ENCODE measurements at places on chromosomes 3 and 15.

GRCh38 chr15:39451871-39452270 lies 129.0 kb upstream of the THBS1 start:
- no peaks in the 10 kb centered on the region for H3K27me3 ChIP-seq
- H3K4me3 ChIP-seq = no peak overlapping the region
- no peaks in the 10 kb centered on the region for H3K36me3 ChIP-seq
- peaks cover 18% of the 10 kb centered on the region for H3K4me1 ChIP-seq
- no peak for DNase-seq
- H3K27ac ChIP-seq = no peak overlapping the region

DNA sequence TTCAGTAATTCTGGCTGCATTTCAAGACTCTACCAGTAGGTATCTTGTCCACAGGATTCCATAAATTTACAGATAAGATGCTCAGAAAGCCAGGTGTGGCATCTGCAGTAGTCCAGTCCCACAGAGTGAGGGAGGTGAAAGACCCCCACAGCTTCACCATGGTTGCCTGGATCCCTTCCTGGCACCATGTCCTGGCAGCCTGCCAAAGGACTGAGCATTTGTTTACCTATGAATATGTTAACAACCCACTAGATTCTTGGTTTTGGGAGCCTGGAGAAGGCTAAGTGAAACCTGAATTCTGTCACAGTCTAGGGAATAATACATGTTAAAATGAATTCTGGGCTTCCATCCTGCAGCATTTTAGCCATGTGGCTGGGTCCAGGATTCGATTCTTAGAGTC lies 14.9 kb downstream of the CHST2 start:
- H3K4me1 ChIP-seq = peaks cover 32% of the 10 kb centered on the region
- H3K36me3 ChIP-seq = no peaks in the 10 kb centered on the region
- no peaks in the 10 kb centered on the region for H3K27me3 ChIP-seq
- no peak overlapping the region for H3K27ac ChIP-seq

DNA sequence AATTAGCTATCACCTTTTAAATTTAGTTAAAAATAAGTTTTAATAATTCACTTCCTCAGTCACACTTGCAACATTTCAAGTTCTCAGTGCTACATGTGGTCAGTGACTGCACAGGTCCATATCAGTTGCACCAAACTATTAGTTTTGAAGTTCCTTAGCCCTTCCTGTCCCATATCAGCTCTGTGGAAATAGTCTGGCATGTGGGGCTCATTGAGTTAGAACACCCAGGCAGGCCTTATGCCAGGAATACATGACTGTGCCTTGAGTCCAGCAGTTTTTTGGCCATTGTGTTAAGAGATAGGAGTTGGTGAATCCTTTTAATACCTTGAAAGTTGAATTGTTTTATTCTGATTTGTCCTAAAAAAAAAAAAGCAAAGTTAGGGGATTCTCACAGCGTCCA lies 153.7 kb upstream of the BFSP2 start:
- no peak overlapping the region for H3K4me3 ChIP-seq
- no peaks in the 10 kb centered on the region for H3K4me1 ChIP-seq
- DNase-seq = no peak
- no peak overlapping the region for H3K27ac ChIP-seq
- no peaks in the 10 kb centered on the region for H3K36me3 ChIP-seq

DNA sequence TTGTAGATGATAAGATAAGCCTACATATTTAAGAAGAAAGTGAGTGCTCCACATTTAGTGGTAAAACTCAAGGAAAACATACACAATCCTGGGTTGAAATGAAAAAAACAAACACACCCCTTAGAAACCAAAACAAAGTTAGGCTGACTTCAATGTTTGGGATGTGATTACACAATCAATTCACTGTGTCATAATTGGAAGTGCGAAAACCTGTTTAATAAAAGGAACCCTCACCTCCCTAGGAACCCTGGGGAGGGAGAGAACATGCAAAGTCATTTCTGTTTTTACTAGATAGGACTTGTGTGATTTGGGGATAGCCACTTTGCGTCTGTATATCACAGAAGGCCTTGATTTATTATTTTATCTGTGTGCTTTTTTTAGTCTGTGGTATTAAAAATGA lies 275.0 kb downstream of the NFKBIZ start:
- H3K4me3 ChIP-seq = no peak overlapping the region
- no peaks in the 10 kb centered on the region for H3K36me3 ChIP-seq
- peaks cover 11% of the 10 kb centered on the region for H3K4me1 ChIP-seq
- DNase-seq = peak; percentile 35
- no peak overlapping the region for H3K27ac ChIP-seq
- no peaks in the 10 kb centered on the region for H3K27me3 ChIP-seq

DNA sequence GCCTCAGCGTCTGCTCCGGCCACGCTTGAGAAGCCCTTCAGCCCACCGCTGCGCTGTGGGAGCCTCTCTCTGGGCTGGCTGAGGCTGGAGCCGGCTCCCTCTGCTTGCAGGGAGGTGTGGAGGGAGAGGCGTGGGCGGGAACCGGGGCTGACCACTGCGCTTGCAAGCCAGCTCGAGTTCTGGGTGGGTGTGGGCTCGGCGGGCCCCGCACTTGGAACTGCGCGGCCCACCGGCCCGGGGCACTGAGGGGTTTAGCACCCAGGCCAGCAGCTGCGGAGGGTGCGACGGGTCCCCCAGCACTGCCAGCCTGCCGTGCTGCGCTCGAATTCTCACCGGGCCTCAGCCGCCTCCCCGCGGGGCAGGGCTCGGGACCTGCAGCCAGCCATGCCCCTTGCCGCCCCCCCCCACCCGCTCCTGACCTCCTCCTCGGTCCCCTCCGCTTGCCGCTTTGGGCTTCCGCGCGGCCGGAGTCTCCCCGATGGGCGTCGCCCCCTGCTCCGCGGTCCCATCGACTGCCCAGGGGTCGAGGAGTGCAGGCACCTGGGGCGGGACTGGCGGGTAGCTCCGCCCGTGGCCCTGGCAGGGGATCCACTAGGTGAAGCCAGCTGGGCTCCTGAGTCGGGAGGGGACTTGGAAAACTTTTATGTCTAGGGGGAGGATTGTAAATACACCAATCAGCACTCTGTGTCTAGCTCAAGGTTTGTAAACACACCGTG lies 106.7 kb downstream of the RAP2B start:
- no peaks in the 10 kb centered on the region for H3K36me3 ChIP-seq
- H3K4me1 ChIP-seq = no peaks in the 10 kb centered on the region
- no peak overlapping the region for H3K4me3 ChIP-seq
- DNase-seq = no peak
- H3K27me3 ChIP-seq = no peaks in the 10 kb centered on the region

GRCh38 chr3:124033360-124034015 lies 41.6 kb upstream of the ROPN1 start:
- no peak within 1 kb of the TSS for H3K27ac ChIP-seq
- H3K27me3 ChIP-seq = peaks cover 81% of the 10 kb centered on the region
- H3K4me3 ChIP-seq = no peak within 1 kb of the TSS
- no peaks in the 10 kb centered on the region for H3K36me3 ChIP-seq

- no peaks in the 10 kb centered on the region for H3K4me1 ChIP-seq
- no peaks in the 10 kb centered on the region for H3K27me3 ChIP-seq
- H3K27ac ChIP-seq = no peak overlapping the region
- no peak overlapping the region for H3K4me3 ChIP-seq
Measured at GRCh38 chr3:160612386-160613075, 47.2 kb upstream of the KPNA4 start.

DNA sequence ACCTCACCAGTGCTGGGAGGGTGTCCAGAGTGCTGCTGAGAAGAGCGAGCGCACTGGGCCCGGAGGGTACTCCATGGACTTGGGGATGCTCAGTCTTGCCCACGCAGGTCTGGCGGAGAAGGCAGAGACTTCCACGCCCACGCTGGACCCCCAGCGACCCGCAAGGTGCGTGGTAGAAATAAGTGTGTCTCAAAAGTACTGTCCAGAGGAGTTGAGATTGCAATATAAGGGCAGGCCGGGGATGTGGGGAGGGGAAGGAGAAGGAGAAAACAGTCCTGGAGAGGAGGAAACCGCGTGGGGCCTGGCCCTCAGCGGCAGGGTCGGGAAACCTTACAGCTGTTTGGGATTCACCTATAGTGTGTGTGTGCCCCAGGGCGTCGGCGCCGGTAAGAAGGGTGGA lies 38.9 kb downstream of the NR2F2 start:
- no peaks in the 10 kb centered on the region for H3K36me3 ChIP-seq
- H3K27ac ChIP-seq = no peak overlapping the region
- DNase-seq = no peak

GRCh38 chr3:71906976-71907375 lies 122.0 kb upstream of the PROK2 start:
- peaks cover 69% of the 10 kb centered on the region for H3K27me3 ChIP-seq
- H3K4me1 ChIP-seq = peaks cover 45% of the 10 kb centered on the region
- no peak overlapping the region for H3K27ac ChIP-seq
- peak; percentile 34 for DNase-seq

- no peaks in the 10 kb centered on the region for H3K27me3 ChIP-seq
- H3K4me3 ChIP-seq = peak overlapping the region; percentile 69
- H3K36me3 ChIP-seq = no peaks in the 10 kb centered on the region
Measured at GRCh38 chr15:25862472-25863110, 536 bp downstream of the ATP10A start.

DNA sequence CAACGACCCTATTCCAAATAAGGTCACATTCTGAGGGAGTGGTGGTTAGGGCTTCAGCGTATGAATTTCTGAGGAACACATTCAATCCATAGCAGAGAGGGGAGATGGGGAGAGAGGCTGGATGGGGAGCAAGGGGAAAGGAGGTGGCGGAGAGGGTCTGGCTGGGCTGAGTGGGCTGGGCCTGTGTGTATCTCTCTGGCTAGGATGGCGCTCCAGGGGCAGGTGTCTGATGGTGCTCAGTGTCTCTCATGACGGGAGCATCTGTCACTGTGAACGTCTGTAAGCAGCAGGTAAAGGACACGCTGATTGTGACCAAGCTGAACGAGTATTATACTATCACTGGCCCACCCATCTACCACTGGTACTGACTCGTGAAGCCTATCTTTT lies 159.6 kb downstream of the XXYLT1 start:
- H3K4me3 ChIP-seq = no peak overlapping the region
- H3K4me1 ChIP-seq = peaks cover 23% of the 10 kb centered on the region
- peak overlapping the region; percentile 77 for H3K27ac ChIP-seq
- DNase-seq = no peak
- H3K36me3 ChIP-seq = no peaks in the 10 kb centered on the region
- no peaks in the 10 kb centered on the region for H3K27me3 ChIP-seq

- no peak for DNase-seq
- H3K4me3 ChIP-seq = no peak overlapping the region
- no peaks in the 10 kb centered on the region for H3K4me1 ChIP-seq
- H3K27me3 ChIP-seq = no peaks in the 10 kb centered on the region
- peaks cover 99% of the 10 kb centered on the region for H3K36me3 ChIP-seq
- no peak overlapping the region for H3K27ac ChIP-seq
Measured at GRCh38 chr15:90481023-90481422, 48.7 kb upstream of the CRTC3 start.

- H3K4me1 ChIP-seq = no peaks in the 10 kb centered on the region
- H3K36me3 ChIP-seq = no peaks in the 10 kb centered on the region
- peak; percentile 36 for DNase-seq
- no peak overlapping the region for H3K27ac ChIP-seq
Measured at GRCh38 chr15:20340931-20341661, 200.5 kb downstream of the GOLGA6L6 start.

GRCh38 chr3:71402911-71403310 lies 180.6 kb downstream of the FOXP1 start:
- peaks cover 16% of the 10 kb centered on the region for H3K4me1 ChIP-seq
- no peak for DNase-seq
- no peak overlapping the region for H3K4me3 ChIP-seq
- H3K36me3 ChIP-seq = no peaks in the 10 kb centered on the region
- H3K27me3 ChIP-seq = no peaks in the 10 kb centered on the region

- no peak overlapping the region for H3K4me3 ChIP-seq
- DNase-seq = no peak
- H3K4me1 ChIP-seq = no peaks in the 10 kb centered on the region
- H3K27ac ChIP-seq = no peak overlapping the region
- H3K27me3 ChIP-seq = no peaks in the 10 kb centered on the region
- peaks cover 9% of the 10 kb centered on the region for H3K36me3 ChIP-seq
Measured at GRCh38 chr3:196493292-196493691, 10.3 kb downstream of the RNF168 start.

DNA sequence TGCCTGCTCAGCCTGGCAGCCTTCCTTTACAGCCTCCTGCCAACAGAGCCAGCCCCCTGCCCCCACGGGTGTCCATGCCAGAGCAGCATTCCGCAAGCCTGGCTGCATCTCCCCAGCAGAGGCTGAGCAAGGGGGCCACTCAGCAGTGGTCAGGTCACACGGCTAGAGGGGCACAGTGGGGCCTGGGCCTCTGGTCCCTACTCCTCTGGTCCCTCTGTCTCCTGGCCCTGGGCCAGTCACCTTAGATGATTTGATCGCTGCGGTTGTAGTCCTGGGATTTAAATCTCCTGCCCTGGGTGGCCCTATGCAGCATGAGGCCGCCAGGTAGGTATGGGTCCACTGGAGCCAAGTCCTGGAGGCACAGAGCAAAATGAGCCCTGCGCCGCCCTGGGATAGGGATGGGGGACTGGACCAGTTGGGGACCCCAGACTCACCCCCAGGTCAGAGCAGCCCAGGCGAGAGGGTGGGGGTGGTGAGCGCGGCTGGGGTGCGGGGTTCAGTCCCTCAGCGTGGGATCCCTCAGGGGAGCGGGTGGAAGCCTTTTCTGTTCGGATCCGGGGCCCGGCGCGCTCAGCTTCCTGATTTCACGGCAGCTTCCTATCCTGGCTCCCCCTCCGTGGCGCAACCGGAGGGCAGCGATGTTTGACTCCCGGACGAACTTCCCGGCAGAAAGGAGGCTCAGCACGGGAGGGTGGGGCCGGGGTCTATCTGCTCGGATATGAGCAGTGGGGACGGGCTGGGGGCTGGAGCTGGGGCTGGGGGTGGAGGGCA lies at the start of gene ZBTB47:
Gene ZBTB47 (plus strand): TSS at position 138 of the 771 bp plus-strand sequence. CDS start 4,659 bp downstream, outside the sequence.
- H3K4me3 ChIP-seq = peak within 1 kb of the TSS; percentile 98
- peak within 1 kb of the TSS; percentile 84 for H3K27ac ChIP-seq
- DNase-seq = peak; percentile 51

DNA sequence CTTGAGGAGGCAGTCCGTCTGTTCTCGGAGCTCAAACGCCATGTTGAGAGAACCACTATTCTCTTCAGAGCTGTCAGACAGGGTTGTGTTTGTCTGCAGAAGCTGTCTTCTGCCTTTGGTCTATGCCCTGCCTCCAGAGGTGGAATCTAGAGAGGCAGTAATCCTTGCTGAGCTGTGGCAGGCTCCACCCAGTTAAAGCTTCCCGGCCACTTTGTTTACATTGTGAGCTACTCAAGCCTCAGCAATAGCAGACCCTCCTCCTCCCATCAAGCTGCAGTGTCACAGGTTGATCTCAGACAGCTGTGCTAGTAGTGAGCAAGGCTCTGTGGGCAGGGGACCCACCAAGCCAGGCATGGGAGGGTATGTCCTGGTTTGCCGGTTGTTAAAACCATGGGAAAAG lies 8.9 kb downstream of the OR5AC2 start:
- H3K27ac ChIP-seq = no peak overlapping the region
- H3K4me3 ChIP-seq = no peak overlapping the region
- H3K27me3 ChIP-seq = no peaks in the 10 kb centered on the region
- DNase-seq = no peak

- peak overlapping the region; percentile 69 for H3K4me3 ChIP-seq
- H3K4me1 ChIP-seq = peaks cover 25% of the 10 kb centered on the region
- peak; percentile 33 for DNase-seq
- peak overlapping the region; percentile 83 for H3K27ac ChIP-seq
Measured at GRCh38 chr3:9934235-9934621, 594 bp downstream of the CRELD1 start.
